Uterus (tissue), 4 donors: ENCODE measurements at places on chromosomes 1 and 21. TPM values are rescaled to one million over a fixed set of nuclear protein-coding genes. Genes with fewer than 3 reads are reported as not detected.

DNA sequence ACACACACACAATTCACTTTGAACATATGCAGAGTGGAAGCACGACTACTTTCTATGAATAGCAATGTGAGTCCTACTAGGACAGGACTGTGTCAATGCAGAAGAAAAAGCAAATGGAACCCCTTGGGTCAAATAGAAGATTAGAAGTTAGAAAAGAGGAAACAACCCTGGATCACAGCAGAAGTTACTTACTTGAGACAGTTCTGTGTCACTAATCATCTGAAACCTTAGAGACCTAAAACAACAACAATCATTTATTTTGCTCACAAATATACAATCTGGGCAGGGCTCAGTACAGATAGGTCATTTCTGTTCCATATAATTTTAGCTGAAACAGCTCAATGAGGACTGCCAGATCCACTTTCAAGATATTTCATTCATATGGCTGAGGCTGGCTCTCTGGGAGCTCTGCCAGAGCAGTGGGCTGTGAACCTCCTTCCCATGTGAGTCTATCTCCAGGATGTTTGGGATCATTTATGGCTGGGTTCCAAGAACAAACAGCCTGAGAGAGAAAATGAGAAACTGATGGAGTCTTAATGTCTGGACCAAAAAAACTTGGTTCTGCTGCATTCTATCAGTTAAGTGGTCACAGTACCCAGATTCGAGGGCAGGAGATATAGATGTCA lies 42.5 kb upstream of the IL10 start:
- no peak for DNase-seq

DNA sequence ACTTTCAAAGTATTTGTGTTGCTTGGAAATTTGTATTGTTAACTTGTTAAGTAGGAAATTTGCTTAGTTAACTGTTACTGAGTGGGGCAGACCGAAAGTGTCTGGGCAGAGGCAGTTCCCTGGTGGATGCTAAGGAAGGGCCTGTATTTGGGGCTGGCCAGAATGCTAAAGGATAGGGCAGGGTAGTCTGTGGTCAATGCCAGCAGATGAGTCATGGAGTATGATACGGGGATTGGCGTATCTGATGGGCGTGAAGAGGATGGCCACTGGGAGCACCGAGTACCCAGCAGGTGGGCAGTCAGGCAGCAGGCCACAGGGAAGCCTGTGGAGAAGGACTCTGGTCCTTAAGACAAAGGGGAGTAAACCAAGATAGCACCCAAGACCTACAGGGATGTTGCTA lies 46.6 kb upstream of the SCAF4 start:
- no peak for DNase-seq

DNA sequence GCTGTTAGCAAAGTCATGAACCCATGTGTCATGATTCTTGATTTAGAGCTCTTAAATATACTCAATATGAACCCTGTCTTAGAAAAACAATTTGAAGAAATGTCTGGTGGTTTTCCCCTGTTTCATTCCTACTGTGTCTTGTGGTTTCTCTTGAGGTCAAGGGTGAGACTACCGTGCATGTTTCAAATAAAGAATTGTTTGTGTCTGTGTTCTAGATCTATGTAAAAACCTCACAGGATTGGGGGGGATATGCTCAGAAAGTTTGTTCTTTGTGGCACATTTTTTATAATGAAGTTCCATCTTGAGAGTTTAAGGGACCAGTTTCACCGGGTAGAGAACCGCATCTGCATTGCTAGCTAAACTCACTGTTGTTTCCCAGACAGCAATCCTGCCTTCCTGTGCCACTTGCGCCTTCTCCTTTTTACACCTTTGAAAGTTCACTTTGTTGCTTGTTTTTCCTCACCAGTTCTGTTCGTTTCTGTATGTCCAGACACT lies 30.9 kb upstream of the CACYBP start:
- no peak for DNase-seq

GRCh38 chr21:44269090-44269489 lies 7.4 kb upstream of the DNMT3L start:
- no peak for DNase-seq

Gene ZBTB8B
- total RNA-seq, result not detected
